ENCODE measurements at places on chromosomes 1 and 21.

DNA sequence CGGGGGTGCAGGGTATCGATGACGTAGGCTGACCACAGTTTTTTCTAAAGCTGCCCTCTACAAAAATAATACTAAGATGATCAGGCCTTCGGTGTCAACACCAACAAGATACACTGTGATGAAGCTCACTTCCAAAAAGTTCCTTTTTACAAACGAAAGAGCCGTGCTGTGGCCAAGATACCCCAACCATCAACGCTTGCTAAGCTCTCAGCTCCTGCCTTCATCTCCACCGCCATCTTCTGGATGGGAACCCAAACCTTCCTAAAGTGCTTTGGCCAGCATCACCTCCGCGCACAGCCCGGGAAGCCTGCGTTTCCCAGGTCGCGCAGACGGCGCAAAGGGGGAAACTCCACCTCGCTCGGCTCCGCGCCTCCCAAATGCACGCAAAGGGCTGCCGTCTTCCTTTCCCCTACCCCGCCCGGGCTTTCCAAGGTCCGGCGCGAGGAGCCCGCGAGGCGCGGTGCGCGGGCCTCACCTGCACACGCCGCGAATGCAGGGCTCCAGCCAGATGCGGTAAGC is 541 bp downstream of the USP48 start:
- peak; percentile 48 for DNase-seq

DNA sequence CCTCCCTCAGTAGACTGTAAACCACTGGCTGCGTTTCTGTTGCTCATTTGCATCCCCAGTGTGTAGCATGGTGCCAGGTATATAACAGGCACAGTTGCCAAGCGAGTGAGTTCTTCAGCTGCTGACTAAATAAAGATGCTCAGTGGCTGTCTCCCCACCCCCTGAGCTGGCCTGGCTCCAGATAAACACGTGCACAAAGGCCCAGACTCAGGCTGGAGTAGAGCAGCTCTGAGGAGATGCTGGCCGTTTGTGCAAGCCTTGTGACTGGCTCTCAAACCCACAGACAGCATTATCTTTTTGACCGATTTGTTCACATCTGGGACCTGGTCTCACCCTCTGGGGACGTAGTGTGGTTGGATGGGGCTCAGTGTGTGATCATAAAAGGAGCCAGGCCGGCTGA is 7.1 kb downstream of the CHRNB2 start:
- DNase-seq: peak; percentile 19

- DNase-seq: no peak
Observed at GRCh38 chr1:118317842-118318614, 133.0 kb upstream of the SPAG17 start.

GRCh38 chr1:8930116-8930515 is 15.6 kb upstream of the CA6 start:
- no peak for DNase-seq

- no peak for DNase-seq
Observed at GRCh38 chr1:66752000-66752592, at the start of gene DYNLT5. Gene DYNLT5 (plus strand): TSS chr1:66752459. CDS start chr1:66754659, 2,200 bp downstream.

GRCh38 chr21:45295576-45296365 is 8.1 kb upstream of the POFUT2 start:
- DNase-seq: no peak

DNA sequence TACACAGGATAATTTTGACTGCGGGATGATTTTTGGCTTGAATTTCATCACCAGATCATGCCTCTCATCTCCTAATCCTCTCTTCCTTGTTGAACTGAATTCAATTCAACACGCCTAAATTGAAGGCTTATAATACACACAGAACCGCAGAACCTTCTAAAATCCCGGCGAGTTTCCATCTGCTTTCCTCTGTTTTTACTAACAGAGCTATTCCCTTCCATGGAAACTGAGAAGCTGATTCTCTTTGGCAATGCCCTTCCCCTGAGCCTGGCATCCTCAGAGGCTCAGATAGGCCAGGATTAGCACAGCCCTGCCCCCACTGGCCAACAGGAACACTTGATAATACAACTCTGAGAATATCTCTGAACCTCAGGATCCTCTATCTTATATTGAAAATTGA is 130.2 kb downstream of the CAPN8 start:
- DNase-seq: no peak

DNA sequence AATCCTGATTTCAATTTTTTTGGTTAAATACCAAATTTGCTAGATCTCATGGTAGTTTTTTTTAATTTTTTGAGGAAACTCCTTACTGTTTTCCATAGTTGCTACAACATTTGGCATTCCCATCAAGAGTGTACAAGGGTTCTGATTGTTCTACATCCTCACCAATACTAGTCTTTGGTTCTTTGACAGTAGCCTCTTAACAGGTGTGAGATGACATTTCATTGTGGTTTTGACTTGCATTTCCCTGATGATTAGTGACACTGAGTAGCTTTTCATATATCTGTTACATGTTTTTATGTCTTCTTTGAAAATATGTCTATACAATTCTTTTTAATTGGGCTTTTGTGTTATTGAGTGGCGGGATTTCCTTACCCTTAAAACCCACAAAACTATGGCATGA is 20.9 kb upstream of the RGS13 start:
- no peak for DNase-seq

- no peak for DNase-seq
Observed at GRCh38 chr1:154989195-154989860, 4.1 kb upstream of the LENEP start.

- DNase-seq: no peak
Observed at GRCh38 chr1:211518330-211519289, 26.6 kb upstream of the RD3 start.

- DNase-seq: no peak
Observed at GRCh38 chr1:60390593-60391282, 317.2 kb upstream of the C1orf87 start.

- DNase-seq: peak; percentile 77
Observed at GRCh38 chr1:23369335-23370013, at the start of gene ZNF436. Gene ZNF436 (minus strand): TSS chr1:23369836. CDS start chr1:23368005, 1,831 bp downstream.

DNA sequence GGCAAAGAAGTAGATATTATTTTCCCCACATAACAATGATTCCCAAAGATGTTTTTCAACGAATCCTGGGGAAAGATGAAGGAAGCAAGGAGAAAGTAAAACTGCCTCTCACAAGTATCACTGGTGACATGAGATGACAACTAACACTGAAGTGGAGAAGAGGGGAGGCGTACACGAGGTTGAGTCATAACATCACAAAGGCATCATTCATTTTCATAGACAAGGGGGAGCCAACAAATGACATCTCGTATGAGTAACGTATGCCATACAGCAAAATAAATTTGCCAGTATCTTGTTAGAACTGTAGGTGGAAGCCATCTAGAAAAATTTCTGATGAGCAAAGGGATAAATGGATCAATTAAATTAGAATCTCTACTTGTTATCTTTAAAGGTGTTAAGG is 56.6 kb downstream of the ATP1B1 start:
- no peak for DNase-seq

DNA sequence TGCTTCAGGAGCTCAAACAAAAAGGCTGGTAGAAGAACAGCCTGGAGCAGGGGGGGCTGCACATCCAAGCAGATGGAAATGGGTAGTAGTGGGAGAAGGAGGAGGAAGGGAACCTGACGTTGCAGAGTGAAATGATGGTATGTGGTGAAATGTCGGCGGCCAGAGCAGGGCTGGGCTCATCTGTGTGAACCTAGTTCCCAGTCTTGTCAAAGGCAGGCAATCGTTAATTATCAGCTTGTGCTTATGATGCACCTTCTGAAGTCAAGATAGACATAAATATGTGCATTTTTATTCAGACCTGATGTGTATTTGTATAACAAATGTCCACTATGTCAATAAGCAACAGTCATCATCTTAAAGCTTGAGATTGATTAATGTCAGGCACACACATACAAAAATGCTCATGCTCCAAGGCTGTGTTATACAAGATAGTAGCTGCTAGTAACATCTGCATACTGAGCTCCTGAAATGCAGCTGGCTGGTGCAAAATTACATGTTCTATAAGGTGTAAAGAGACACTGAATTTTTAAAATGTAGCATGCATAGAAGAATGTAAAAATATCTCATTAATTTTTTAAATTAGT is 10.6 kb upstream of the ATP6V1G3 start:
- DNase-seq: no peak

- DNase-seq: no peak
Observed at GRCh38 chr1:30312226-30312625, 411.2 kb downstream of the MATN1 start.

DNA sequence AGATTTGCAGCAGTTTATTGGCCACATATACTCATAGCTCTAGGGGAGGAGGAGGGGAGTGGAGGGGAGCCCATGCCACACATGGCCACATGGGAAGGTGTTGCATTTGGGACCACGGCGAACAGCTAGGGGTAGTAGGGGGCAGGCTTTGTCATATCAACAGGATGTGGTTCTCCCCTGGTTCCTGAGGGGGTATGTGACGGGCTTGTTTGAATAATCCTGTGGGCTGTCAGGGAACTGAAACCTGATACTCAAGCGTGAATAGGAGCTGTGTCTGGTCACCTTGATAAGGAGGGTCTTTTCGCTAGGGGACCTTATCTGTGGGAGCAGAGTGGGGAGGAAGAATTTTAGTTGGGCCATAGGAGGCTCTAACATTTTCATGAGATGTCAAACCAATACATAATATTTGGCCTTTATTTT is 264.7 kb downstream of the CTH start:
- peak; percentile 23 for DNase-seq

DNA sequence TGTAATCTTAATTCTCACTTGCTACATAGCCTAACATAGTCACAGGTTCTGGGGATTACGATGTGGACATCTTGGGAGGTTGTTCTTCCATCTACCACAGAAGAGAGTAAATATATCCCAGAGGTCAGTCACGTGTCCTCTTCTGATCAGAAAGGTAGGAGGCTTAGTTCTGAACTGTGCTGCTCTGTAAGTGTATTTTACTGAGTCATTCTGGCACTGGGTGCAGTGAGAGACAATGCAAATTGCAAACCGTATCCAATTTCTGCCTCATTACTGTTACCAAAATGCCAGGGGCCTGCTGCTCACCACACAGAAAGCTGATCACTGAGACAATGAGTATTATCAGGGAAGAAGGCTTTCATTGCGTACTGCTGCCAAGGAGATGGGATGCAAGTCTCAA is 104.0 kb downstream of the GABPA start:
- no peak for DNase-seq

DNA sequence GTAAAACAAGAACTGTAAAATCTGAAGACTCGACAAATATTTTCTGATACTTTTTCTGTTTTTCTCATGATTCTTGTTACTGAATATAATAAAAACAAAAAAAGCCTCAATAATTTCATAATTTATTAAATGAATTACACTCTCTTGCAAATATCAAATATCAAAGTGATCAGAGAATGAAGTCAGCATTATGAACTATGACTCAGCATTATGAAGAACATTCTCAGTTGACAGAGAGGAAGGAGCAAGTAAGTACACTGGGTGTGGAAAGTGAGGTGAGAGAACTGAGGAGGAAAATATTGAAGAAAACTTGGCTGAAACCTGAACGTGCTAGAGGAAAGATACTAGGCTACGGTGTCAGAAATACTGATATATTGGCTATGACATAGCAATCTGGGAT is 529.5 kb downstream of the KCNT2 start:
- DNase-seq: no peak

DNA sequence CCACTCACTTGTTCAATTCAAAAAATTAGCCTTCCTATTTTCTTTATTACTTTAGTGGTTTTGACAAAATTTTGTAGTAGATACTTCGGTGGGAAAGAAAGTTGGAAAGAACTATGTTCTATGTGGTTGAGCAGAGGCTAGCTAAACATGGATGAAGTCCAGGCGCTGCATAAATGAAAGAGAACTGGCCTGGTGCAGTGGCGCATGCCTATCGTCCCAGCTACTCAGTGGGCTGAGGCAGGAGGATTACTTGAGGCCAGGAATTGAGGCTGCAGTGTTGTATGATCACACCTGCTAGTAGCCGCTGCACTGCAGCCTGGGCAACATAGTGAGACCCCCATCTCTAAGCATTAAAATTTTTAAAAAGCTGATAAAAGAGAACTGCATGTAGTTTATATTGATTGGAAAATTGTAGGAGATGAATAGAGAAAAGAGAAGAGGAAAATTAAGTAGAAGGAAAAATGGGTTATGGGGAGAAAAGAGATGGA is 21.0 kb downstream of the IFNAR1 start:
- no peak for DNase-seq
